Stimulated activated CD8-positive, alpha-beta memory T cell treated with anti-CD3 and anti-CD28 coated beads, Interleukin-4, amount 100 ng/mL, for 48 hours (primary cell): ENCODE measurements at places on chromosomes 1 and 21.

GRCh38 chr1:189805735-189806134 is 671.9 kb downstream of the BRINP3 start:
- no peak for DNase-seq

DNA sequence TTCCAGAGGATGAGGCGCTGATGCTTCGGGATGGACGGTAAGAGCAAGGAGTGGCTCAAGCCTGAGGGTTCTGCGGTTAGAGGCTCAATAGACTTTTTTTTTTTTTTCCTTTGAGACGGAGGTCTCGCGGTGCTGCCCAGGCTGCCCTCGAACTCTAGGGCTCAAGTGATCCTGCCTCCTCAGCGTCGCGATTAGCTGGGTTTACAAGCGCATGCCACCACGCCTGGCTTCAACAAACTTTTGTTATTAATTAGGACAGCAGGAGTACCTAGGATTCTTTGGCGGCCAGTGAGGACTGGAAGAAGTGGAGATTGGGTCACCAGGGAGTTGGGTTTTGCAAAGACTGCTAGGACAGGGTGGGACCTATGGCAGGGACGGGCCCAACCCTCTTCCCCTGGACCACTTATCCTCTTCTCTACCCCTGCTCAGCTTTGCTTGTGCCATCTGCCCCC is 587 bp downstream of the SCNM1 start:
- DNase-seq, result no peak

DNA sequence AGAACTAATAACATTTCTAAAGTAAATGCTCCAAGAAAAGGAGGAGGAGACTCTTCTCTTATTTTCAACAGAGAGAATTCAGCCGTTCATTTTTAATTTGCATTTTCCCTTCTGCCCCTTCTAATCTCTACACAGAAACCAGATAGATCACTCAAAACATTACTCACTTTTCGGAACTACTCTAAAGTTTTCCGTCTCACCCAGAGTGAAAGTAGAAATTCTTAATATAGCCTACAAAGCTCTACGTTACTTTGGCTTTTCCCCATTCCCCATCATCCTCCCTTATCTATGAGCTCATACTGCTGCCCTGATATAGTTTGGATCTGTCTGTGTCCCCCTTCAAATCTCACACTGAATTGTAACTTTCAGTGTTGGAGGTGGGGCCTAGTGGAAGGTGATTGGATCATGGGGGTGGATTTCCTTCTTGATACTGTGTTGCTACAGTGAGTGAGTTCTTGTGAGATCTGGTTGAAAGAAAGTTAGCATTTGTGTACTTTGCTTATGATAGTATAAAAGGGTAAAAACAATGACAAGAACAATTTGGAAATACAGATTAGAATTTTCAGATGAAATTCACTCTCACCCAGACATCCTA is 188.2 kb downstream of the AMY1C start:
- no peak for DNase-seq

DNA sequence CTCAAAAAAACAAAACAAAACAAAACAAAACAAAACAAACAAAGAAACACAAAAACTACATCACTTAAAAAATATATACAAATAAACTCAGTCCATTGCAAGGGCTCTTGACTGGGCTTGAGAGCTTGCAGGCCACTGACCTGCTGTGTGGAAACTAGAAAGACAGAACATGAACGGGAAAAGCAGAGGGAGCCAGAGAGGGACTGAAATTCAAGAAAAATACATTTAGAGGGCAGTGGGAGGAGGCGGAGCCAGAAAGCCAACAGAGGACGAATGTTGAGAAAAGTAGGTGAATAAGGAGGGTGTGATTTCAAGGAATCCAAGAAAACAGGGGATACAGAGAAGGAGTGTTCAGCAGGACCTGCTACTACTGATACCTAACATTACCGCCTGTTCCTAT is 41.4 kb upstream of the PLA2G2C start:
- DNase-seq, result no peak

GRCh38 chr1:164709126-164709525 is 150.1 kb downstream of the PBX1 start:
- no peak for DNase-seq

DNA sequence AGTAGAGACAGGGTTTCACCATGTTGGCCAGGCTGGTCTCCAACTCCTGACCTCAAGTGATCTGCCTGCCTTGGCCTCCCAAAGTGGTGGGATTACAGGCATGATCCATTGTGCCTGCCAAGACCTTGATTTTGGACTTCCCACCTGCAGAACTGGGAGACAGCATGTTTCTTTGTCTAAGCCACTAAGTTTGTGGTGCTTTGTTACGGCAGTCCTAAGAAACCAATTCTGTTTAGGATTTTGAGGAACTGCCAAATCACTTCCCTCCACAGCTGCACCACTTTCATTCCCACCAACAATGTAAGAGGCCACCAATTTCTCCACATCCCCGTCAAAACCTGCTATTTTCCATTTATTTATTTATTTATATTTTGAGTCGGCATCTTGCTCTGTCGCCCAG is 46.1 kb downstream of the CHAF1B start:
- no peak for DNase-seq

GRCh38 chr21:16579538-16579937 is 849.8 kb downstream of the USP25 start:
- DNase-seq, result no peak

GRCh38 chr1:232188318-232188717 is 441.6 kb downstream of the SIPA1L2 start:
- DNase-seq, result no peak

- DNase-seq, result no peak
Observed at GRCh38 chr1:19374083-19374801, 62.1 kb downstream of the SLC66A1 start.

DNA sequence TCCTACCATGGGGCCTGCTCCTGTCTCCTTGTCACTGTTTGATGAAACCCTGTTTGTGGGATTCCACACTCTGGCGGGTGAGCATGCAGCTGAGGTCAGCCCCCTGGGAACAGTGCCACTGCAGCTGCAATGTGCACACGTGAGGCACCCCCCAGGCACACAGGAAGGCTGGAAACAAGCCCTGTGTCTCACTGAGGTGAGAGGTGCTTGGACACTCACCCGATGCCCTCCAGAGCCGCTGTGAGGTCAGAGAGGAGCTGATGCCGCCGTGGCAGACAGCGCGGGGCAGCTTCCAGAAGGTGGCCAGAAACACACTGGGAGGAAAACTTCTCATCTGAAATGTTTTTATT is 49.7 kb downstream of the SLX9 start:
- no peak for DNase-seq

DNA sequence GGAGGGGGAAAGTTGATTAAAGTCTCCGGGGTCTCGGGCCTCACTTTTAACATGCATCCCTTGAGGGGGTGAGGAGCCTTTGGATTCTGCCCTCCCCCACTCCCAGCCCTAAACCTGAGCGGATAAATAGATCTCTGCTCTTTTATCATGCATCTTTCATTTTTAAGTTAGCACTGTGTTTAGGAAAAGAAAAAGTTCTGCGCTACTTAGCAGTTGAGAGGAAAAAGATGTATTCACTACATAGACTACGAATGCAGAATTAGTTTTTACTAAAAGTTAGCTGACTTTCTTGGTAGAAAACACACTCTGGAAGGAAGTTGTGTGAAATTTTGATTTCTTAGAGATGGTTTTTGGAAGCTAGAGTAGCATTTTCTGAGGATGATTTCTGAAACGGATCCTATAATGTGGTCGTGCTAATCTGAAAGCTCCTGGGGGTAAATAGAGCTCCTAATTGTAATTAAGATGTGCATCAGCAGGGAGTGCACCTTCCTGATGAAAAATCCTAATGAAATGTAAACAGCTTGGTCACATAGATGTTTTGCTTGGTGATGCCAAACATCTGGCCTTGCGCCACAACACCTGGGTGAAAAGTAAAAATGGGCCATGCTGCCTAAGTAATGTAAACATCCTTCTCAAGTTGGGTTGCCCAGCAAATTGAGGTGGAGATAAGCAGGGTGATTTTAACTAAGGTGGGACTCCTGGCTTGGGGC is 1.8 kb downstream of the ROR1 start:
- no peak for DNase-seq

- DNase-seq, result peak; percentile 55
Observed at GRCh38 chr1:203625628-203626019, 1.0 kb upstream of the ATP2B4 start.

- DNase-seq, result no peak
Observed at GRCh38 chr1:37915476-37916093, 31.3 kb downstream of the INPP5B start.

DNA sequence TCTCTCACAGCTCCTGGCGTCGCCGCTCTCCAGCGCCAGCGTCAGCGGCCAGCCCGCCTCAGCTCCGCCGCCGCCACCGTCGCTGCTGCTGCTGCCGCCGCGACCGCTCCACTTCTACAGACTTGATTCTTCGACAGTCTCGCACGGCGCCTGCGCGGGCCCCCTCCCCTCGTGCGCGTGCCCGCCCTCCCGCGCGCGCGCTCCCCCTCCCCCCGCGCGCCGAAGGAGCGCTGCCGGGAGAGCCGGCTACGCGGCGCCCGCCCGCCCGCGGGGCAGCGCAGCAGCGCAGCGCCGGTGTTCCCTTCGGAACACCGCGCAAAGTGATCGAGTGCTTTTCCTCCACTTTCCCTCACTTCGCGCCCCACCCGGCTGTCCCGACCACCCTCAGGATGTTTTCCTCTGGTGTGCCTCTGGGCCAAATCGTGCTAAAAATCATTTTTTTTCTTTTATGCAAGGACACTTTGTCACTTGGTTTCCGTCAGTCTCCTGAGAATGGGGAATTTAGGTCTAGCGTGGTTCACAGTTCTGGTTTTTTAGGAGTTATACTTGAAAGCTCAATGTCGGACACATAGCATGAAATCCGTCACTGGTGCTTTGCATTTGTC is at the start of gene IRF2BP2:
IRF2BP2 (minus strand) TSS at position 118 of the 605 bp plus-strand sequence. CDS start 684 bp downstream, outside the sequence.
- DNase-seq, result peak; percentile 82

- no peak for DNase-seq
Observed at GRCh38 chr1:159181328-159182024, 10.1 kb downstream of the CADM3 start.

DNA sequence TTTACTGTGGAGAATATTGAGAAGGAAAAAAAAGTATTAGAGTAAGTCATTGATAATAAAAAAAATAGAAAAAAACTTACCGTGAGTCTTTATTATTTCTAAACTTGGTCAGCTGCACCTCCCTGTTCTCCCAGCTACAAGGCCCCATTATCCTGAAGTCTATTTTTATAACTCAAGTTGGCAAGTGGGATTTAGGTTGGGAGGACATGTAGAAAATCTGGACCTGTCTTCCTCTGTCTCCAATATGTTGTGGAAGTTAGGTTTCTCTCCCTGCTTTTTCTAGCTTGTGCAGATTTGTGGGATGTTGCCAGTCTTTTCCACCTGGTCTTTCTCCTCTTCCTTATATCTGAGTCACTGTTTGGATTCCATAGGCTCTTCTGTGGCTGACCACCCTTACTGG is 361.4 kb downstream of the HLX start:
- DNase-seq, result no peak

DNA sequence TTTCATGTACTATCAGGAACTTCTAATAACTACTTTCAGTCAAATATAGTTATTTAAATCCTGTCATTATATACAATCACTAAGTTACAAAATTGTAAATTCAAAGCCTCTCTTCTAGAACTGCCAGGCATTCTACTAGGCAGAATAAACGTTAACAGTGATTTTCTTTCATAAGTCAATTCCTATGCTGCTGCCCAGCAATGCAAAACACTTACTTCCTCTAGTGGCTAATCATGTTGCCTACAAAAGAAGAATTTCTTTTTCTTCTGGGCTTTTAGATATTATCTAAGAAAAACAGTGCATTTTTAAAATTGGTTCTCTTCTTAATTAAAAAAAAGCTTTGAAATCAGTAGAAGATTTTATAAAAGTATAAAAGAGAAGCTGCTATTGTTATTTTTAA is 509.8 kb upstream of the ADAMTS5 start:
- no peak for DNase-seq

DNA sequence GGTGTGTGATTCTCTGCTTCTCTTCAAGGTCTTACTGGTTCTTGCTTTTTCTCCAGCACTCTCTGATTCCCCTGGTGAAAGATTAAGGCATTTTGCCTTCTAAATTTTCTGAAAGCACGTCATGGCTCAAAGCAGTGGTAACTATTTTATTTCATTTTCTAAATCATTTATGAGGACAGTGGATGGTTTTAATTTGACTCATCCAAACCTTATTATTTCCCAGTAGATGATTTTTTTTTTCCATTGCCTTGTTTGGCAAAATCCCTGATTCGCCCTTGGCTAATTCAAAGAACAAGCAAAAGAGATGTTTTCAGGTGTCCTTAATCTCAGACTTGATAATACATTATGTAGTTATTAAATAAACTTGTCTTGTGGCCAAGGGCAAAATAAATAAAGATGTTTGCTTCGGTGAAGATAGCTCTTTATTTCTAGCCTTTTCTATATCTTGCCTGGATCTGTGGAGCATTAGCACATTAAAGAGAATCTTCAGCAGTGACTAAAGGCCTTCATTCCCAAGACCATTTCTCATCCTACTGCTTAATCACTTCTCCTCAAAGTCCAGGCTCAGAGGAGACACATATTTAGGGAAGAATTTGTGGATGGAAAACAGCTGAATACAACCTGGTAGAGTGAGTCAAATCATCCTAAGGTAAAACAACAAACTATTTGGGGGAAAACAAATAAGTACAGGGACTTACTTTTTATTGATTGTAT is 359.8 kb downstream of the DUSP10 start:
- no peak for DNase-seq

DNA sequence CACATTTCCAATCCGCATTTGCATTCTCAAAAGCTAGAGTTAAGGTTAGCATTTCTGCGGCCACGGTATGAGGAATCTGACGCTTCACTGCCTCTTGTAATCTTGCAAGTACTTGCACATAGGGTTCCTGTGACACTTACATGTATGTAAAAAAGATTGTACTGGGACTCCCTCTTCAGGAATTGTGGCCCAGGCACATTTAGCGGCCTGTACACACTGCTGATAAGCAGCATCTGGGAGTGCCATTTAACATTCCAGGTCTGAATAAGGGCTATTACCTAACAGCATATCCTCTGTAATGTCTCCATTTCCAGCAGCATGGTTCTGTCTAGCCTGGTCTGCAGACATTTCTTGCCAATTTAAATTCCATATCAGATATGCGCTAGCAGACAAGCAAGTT is 75.7 kb downstream of the AXDND1 start:
- no peak for DNase-seq

- no peak for DNase-seq
Observed at GRCh38 chr1:43465505-43466067, 11.9 kb upstream of the HYI start.

DNA sequence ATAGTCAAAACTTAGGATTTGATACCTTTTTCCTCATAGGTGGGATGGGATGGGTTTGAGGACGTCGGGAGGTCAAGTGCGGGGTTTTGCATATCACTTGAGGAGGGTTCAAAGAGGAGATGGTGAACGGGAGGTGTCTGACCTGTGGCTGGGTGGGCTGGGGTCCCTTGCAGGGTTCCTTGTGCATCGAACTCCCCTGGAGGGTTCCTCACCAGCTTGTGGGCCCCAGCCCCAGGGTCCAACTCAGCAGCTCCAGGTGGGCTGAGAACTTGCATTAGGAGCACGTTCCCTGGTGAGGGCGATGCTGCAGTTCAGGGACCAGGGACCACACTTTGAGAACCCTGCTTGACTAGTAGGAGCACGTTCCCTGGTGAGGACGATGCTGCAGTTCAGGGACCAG is 23.2 kb downstream of the TRPM2 start:
- no peak for DNase-seq
